ENCODE measurements at places on chromosomes 2 and 18.

- peak; percentile 37 for DNase-seq
Measured at GRCh38 chr2:8545695-8546611, 135.9 kb upstream of the ID2 start.

DNA sequence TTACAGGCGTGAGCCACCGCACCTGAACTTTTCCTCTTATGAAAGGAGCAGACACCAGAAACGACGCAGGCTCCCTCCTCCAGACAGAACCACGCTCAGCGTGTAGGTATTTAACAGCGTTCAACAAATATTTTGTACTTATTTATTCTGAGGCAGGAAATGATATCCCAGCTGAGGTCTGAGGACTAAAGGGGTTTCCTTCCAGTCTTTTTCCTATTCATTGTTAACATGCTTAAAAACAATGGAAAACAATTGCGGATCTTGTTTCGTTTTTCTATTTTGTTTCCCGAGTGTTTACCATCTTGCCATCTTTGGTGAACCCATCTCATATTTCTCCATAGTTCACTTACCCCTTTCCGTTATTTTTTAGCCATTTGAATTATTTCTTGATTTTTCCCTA is 43.7 kb upstream of the FOSL2 start:
- no peak for DNase-seq

- DNase-seq, result no peak
Measured at GRCh38 chr2:182319556-182320505, 107.0 kb downstream of the PDE1A start.

GRCh38 chr2:161988589-161988988 is 85.4 kb downstream of the DPP4 start:
- no peak for DNase-seq

GRCh38 chr18:41974796-41975201 is 19.8 kb downstream of the PIK3C3 start:
- no peak for DNase-seq

- no peak for DNase-seq
Measured at GRCh38 chr2:108612514-108613183, 78.4 kb downstream of the LIMS1 start.

DNA sequence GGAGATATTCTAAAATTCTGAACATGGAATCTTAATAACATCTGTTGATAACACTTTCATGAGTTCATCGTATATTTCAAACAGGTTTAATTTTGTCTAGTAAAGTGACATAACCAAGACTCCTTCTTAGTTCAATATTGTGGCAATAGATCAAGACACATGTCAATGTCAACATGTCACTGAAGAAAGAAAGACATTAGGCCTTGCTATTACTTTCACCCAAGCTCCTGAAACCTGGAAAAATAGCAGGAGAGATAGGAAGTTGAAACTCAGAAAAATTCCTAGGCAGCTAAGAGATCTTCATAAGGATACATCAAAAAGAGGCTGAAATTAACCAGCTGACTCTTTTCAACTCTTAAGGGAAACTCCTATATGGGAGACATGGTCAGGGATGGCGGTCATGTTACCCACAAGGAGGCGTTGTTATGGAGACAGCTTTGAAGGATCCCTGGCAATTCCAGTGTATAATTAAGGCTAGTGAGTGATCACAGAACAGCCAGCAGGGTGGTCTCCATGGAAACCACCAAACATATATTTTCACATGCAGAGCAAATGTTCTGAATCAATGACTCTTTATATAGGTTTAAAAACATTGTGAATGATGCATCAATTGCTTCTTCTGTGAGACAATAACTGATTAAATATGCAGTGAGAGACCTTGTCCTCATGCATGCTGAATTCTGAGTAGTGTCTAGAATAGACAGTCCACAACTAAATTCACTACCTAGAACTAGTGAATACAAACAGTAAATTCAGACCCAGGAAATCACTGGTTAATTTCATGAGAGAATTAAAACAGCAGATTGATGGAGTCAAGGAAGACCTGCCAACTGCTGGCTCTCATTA is 115.3 kb upstream of the RIOK3 start:
- DNase-seq, result no peak

DNA sequence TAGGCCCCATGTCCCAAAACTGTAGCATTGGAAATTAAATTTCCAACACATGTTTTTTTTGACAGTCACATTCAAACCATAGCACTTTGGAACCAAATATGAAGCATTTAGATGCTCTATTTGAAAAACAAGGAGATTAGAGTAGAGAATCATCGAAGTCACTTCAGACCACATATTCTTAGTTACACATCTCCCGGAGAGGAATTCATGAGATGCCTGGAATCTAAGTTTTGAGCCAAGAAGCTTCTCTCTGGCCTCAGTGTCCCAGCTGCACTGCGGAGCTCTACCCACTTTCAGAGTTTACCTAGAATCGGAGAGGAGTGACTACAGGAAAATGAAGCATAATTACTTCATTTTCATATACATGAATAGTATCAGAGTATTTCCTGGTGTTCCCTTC is 385.9 kb downstream of the TNS1 start:
- DNase-seq, result no peak

GRCh38 chr2:39487398-39488250 is 50.5 kb upstream of the MAP4K3 start:
- no peak for DNase-seq

DNA sequence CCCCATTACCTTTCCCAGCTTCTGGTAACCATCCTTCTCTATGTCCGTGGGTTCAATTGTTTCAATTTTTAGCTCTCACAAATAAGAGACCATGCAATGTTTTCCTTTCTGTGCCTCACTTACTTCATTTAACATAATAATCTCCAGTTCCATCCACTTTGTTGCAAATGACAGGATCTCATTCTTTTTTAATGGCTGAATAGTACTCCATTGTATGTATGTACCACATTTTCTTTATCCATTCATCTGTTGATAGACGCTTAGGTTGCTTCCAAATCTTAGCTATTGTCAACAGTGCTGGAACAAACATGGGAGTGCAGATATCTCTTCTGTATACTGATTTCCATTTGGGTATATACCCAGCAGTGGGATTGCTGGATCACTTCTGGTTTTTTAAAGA is 1.8 kb downstream of the CABYR start:
- no peak for DNase-seq

DNA sequence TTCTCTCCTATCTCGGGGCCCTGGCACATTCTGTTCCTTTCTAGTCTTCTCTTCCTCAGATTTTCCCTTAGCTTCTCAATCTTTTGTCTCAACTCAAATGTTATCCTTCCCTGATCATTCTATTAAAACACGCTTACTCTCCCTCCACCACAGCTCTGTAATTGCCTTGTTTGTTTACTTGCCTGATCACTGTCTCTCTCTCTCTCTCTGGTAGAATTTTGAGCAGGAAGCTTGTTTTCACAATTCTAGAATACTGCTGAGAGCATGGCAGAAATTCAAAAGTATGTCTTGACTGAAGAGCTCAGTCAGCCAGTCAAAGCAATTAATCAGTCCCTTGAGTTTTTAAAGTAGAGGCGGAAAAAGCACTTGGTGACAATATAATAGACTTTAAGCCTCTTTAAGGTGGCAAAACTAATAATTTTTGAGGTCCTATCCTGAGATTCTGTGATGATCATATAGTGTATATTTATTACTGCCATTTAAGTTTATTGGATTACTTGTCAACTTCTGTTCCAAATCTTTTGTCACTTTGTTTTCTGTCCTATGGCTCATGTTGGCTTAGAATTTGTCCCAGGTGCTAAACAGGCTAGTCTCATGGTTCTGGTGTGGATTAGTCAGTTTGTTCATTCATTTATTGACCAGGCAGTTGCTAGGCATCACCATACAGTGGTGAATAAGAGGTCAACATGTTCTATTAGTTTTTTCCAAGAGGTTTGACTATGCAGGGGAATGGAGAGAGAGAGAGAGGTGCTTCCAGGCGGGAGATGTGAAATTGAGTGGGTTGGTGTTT is 2.3 kb downstream of the PSMD1 start:
- DNase-seq, result no peak

GRCh38 chr18:54924948-54925347 is 34.3 kb downstream of the CCDC68 start:
- DNase-seq, result no peak

DNA sequence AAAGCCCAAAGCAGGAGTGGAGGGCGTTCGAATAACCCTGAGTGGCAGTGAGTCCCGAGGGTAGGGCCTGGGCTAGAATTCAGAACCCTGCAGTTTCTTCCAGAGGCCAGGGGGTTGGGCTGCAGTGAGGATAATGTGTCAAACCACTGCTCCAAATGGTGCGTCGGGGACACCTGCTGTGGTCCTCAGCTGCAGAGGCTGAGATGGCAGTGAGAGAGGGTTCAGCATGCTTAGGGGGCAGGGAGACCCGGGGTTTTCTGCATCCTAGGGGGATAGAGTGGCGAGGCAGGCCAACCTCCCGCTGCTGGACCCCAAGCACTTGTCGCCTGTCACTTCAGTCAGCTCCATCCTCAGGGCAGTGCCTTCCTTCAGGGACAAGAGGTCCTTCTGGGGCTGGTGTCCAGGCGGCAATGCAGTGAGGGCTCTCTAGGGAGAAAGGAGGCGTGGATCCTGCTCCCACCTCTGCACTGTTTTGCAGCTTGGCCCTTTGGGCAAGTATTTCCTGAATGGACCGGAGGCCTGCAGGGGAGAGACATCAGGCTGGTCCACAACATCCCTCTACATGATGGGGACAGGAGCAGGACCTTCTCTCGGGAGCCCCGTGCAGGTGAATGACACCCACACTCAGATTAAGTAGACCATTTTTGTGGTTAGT is 8.4 kb upstream of the NTSR2 start:
- DNase-seq, result no peak

GRCh38 chr18:34121200-34121721 is 103.5 kb downstream of the NOL4 start:
- DNase-seq, result peak; percentile 25

DNA sequence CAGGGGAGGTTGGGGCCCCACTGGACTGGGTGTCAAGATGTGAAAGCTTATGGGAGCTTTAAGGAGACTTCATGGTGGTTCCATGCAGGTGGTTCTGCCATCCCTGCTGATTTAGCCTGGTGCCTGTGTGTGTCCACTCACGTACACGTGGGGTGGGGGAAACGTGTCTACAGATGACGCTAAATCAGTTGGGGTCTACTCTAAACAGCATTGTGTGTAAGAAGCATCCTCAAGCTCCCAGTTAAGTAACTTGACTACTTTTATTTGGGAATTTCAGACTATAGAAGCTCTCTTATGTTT is 47.1 kb downstream of the BCL2L11 start:
- DNase-seq, result no peak

- peak; percentile 9 for DNase-seq
Measured at GRCh38 chr2:215489288-215489848, 53.5 kb upstream of the FN1 start.

- DNase-seq, result peak; percentile 40
Measured at GRCh38 chr2:12451726-12452125, 265.0 kb upstream of the TRIB2 start.

GRCh38 chr2:188524519-188525113 is 232.9 kb downstream of the GULP1 start:
- DNase-seq, result peak; percentile 52

- DNase-seq, result no peak
Measured at GRCh38 chr2:216305574-216305973, 66.7 kb downstream of the MARCHF4 start.

GRCh38 chr2:42028571-42029148 is 19.2 kb upstream of the PKDCC start:
- peak; percentile 74 for DNase-seq

DNA sequence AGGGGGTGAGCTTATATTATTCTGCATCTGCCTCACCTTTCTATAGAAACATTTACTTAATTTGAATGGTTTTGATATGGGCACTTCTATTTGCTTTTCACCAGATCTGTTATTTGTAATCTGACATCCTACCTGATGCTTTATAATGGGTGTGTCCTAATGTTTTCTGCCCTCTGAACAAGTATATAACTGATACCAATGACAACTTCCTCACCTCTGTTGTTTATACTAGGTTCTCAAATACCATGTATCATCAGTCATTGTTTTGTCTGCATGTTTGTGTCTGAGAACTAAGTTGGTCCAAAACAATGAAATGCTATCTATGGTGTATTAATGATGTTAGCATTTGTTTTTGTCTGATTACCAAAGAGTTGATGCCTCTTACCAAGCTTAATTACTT is 45.8 kb downstream of the ITGA6 start:
- DNase-seq, result no peak

DNA sequence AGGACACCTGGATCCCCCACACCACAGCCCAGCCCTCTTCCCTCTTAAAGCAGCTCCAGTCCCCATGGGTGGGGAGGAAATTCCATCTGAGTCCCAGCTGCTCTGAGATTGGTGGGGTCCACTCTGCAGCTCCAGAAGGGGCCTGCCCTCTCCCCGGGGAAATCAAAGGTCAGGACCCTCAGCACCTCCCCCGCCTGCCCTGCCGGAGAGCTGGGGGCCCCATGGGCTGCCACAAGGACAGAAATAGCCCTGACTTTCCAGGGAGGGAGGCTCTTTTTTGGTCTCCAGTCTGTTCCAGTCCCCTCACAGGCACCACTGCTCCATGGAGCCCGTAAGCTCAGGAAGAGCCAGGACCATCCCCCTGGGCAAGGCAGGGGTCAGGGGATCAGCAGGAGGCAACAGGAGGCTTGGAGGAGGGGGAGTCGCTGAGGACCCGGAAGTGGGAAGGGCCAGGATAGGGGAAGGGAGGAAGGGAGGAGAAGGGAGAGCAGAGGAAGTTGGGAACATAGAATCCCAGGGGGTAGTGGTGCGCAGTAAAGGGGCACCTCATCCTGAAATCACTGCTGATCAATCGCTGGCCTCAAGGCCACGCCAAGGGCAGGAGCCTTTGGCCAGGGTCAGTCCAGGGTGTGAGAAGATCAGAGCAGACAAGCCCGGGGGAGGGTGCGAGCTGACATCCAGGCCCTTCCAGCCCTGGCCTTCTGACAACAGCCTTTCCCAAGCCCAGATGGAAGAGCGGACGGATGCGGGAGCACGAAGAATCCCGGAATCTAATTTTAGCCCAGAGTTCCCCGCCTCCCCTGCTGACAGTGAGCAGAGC is 7.6 kb downstream of the ADRA2B start:
- no peak for DNase-seq

GRCh38 chr2:73759285-73759764 is 20.6 kb downstream of the DUSP11 start:
- no peak for DNase-seq

DNA sequence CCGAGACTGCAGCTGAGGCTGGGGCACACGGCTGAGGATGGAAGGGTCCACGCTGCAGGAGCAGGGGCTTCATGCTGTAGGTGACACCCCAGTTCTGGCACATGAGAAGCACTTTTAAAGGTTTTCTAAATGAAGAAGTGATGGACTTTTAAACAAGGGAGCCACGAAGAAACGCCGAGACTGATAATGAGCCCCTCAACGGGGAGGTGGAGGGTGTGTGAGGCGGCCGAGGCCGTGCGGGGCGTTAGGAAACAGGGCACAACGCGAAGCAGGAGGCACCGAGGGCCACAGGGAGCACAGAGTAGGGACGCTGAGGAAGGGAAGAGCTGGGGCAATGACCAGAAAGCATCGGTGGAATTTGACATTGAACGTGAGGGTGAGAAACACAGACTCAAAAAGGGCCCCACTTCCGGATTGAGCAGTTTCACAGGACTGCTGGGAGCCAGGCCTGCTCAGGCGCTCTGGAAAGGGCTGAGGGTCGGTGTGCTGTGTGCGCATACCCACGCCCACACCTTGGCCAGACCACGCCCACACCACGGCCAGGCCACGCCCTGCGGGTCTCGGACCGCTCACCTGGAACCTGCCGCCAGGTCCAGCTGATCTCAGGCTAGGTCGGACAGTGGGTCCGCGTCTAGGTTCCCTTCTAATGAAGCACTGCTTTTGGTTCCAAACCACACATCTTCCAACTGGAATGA is 115.7 kb downstream of the GYPC start:
- DNase-seq, result no peak

GRCh38 chr2:111975819-111976218 is 77.4 kb downstream of the MERTK start:
- no peak for DNase-seq
